Activated T-helper 2 cell treated with anti-CD3 and anti-CD28 coated beads, Interferon-gamma antibody, Interleukin-2, Interleukin-4, amounts not matched to agents 10 μg/mL and 5 μg/mL and 100 μg/mL, durations not matched to agents 14 hours and 24 hours and 36 hours (primary cell): ENCODE measurements at places on chromosomes 6 and 20.
A peak's percentile ranks its signal among the peaks of the same experiment; 100 is the strongest.

DNA sequence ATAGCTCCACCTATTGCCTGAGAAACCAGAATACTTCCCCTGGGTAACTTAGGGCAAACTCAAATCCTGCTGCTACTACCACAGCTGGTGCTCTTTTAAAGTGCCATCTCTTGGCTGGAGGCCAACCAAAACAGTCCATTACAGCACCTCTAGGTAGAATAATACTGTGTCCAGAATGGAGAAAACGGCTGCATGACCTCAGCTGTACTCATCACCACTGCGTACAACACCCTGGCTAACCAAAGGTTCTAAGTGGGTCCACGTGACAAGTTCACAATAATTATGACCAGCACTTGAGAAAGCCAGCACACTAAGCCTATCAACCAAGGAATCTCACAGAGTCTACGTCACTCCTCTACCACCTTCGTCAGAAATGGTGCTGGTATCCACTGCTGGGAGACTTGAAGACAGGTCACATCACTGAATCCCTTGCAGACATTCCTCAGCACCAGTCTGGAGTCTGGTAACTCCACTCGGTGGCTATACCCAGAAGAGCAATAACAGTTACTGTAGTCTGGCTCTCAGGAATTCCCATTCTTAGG, 40.9 kb upstream of the PKIB start:
- no peak for DNase-seq

DNA sequence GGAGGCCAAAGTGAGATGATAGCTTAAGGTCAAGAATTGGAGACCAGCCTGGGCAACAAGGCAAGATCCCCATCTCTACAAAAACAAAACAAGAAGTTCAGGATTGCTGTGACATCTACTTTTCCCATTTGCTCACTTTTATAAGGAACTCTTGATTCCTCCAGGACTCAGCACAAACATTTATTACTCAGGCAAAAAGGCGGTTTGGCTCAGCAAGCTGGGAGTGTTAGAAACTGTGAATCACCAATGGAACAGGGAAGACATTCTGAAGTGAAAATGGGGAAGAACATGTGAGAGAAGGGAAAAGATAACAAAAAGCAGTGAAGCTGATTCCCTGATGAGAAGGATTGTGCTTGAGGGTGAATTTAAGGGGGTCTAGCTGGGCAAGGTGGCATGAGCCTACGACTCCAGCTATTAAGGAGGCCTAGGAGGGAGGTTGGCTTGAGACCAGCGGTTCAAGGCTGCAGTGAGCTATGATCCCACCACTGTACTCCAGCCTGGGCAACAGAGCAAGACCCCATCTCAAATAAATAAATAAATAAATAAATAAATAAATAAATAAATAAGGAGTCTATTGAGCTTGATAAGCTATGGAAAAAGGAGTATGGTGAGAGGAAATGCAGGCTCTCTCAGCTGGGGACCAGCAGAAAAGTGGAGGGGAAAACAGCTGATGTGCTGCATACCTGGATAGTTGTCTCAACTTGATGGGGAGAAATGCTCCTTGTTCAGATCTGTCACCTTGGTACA, 65.4 kb upstream of the HDDC2 start:
- no peak for DNase-seq

GRCh38 chr6:158468666-158469065, 91.2 kb upstream of the TMEM181 start:
- no peak for DNase-seq

- no peak for DNase-seq
Observed at GRCh38 chr20:1310071-1310470, 18.9 kb downstream of the SDCBP2 start.

DNA sequence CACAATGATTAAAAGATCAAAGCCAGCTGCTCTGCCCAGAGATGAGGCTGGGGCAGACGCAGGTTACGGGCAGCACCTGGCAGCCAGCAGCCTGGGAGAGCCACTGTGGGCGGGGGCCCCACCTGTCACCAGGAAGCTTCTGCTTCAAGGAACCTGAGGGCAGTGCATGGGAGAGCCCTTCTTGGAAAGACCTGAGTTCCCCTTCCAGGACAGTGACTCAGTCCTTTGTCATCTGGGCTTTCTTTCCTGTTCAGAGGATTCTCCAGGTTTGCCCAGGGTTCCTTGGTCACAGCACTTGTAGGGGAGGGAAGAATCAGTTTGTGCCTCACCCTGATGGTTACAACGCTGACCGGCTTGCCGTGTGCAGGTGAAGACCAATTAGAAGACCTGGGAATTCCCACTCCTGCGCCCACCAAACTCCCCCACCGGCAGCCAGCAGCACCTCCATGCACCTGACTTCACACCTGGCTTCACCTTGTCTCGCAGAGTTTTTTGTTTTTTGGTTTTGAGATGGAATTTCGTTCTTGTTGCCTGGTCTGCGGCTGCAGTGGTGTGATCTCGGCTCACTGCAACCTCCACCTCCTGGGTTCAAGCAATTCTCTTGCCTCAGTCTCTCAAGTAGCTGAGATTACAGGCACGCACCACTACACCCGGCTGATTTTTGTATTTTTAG, 2.0 kb downstream of the ZBP1 start:
- peak; percentile 8 for DNase-seq

DNA sequence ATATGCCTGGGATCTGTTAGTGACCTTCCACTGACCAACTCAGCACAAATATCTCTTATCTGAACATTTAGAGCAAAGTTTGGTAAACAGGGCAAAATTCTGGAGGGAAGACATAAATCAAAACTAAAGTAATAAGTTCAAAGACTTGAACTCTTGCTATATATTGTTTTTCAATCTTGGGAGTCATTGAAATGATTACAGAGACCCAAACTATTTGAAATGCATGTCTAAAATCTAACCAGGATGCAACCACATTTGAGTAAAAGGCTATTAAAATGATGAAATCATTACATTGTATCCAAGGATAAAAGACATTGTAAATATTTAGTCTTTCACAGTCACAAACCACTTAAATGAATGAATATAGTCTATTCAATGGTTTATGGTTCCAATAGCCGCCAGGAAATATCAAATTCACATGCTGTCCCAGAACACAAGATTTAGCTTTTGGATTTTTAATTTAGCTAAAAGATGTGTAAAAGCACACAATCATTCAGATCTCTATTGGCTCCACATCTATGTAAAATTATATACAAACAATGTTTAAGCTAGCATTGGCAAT, 256.6 kb upstream of the EPHA7 start:
- no peak for DNase-seq
